Stimulated activated CD4-positive, alpha-beta T cell treated with anti-CD3 and anti-CD28 coated beads, TNF-alpha, amount 100 ng/mL, for 1 hour (primary cell): ENCODE measurements at places on chromosomes 2 and 18.

DNA sequence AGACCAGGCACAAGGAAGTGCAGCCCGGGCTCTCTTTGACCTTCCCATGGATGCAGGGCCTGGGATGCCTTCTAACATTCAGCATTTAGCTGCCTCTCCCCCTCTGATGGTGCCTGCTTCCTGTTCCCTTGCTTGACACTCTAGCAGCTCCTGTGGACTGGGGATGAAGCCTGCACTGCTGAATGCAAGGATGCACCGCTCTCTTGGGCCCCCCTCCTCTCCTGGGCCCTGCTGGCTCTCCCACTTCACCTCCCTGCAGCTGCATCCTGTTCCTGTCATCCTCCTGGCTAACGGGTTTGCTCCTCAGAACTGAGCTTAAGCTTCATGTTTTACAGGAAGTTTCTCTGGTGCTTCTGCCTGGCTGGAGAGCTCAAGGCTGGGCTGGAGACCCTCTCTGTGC is 254.1 kb downstream of the TSN start:
- DNase-seq, result no peak

- no peak for DNase-seq
Measured at GRCh38 chr2:106157416-106157815, 36.7 kb downstream of the UXS1 start.

DNA sequence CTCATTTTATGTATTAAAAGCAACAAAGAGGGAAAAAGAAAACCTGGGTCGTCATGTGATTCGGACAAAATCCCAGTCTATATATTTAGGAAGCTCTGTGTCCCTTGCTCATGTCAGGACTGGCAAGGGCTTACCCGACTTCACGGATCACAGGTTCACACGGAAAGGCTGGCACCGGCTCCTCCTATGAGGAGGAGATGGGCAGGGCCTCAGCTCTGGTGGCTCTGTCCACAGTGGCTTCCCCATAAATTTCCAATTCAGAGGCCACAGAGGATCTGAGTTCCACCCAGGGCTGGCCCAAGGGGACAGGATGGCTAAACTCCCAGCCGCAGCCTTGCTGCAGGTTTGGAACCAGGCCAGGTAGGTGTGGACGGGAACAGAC is 186.8 kb downstream of the BCL2 start:
- no peak for DNase-seq

DNA sequence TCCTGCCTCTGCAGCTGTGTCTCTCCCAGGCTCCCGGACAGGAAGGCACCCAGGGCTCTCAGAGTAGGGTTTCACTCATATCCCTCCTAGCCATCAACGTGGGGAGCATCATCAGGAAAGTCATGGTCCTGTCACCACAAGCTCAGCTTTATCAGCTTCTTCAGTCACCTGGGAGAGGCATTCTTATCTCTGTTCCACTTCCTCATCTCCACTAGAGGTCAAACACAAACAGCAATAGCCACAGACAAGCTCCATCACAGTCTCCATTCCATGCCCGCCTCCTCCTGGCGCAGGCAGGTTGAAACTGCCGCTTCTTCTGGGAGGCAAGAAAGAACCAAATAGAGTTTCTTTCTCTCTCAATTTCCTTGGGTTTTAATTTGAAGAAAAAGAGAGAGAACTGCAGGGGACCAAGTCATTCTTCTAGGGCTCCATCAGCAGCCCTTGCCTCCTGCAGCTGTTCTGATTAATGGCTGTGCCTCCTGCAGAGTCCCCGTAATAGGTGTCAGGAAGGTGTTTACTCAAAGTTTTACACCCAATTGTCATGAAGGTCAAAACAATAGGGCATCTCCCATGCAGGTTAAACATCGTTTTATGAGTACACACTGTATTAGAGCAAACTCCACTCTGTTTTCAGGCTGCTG is 377.9 kb downstream of the TMEM182 start:
- DNase-seq, result no peak

DNA sequence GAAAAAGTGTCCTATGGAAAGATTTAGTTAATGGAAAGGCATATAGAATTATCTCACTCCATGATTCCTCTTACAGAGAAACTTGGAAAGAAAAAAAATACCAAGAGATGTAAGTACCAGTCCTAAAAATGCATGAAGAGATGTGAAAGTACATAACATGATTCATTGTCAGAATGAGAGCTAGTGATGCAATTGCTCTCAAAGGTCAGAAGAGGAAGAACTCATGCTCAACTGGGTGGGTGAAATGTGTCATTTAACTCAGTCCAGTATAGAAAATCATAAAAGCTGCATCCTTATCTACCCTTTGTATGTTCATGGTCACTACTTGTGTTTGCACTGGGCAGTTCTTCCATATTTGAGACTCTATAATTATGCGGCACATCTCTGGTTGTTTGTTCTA is 300.0 kb upstream of the PIK3C3 start:
- no peak for DNase-seq

DNA sequence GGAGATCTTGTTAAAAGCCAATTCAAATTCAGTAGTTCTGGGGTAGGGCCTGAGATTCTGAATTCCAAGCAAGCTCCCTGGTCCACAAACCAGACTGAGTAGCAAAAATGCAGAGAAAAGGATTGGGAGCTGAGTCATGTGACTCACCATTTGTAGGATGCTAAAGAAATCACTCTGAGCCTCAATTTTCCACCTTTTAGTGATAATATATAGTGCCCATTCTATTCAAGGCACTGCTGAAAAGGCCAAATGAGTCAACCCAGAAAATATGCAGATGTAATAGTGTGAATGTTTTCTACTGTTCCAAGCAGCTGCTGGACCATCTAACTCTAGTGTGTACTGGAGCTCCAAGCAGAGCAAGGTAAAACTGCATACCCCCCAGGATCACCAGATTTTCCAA is 47.2 kb downstream of the SLC14A2 start:
- DNase-seq, result no peak

DNA sequence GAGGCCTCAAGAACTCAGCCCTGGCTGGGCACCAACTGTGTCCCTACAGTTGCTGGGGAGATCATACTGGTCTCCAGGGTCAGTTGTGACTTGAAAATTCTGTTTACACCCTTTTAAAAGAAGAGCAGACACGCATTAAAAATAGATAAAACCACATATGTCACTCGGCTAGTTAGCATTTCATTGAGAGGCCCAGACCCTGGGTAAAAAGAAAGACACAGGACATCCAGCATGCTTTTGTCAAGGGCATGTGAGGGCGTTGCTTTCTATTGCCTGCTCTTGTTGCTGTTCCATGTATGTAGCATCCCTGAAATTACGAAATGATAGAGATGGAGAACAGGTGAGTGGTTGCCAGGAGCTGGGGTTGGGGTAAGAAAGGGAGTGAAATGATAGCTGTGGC is 94.3 kb downstream of the SEPTIN10 start:
- no peak for DNase-seq

DNA sequence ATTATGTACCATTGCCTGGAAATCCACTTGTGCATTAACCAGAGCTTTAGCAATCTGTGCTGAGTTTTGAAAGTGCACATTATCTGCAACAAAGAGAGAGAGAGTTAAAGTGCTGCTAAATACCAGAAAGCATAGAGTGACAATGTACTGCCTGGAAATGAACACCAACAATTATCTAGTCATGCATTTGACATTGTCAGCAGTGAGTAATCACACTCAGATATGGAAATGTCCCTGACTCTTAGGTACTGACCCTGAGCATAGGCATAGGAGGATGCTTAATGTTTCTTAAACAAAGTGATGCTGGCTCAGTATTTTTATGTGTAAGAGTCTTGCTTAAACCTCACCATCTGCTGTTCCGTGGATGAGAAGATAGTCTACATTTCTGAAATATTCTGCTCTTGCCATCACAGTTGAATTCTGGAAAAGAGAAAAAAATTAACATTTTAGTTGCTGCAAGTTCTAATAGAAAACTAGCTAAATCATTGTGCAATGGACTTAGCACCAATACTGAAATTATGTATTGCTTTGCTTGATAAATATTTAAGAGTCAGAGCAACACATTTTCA is 20.8 kb upstream of the GCG start:
- no peak for DNase-seq

GRCh38 chr2:121375621-121376159 is 90.7 kb upstream of the TFCP2L1 start:
- no peak for DNase-seq

- DNase-seq, result no peak
Measured at GRCh38 chr2:220277445-220277975, 650.1 kb downstream of the SLC4A3 start.

GRCh38 chr2:47057687-47058002 is 97.5 kb downstream of the STPG4 start:
- no peak for DNase-seq

GRCh38 chr2:156800065-156800653 is 364.0 kb downstream of the GPD2 start:
- DNase-seq, result no peak

- no peak for DNase-seq
Measured at GRCh38 chr2:187655001-187655400, 100.8 kb upstream of the TFPI start.

DNA sequence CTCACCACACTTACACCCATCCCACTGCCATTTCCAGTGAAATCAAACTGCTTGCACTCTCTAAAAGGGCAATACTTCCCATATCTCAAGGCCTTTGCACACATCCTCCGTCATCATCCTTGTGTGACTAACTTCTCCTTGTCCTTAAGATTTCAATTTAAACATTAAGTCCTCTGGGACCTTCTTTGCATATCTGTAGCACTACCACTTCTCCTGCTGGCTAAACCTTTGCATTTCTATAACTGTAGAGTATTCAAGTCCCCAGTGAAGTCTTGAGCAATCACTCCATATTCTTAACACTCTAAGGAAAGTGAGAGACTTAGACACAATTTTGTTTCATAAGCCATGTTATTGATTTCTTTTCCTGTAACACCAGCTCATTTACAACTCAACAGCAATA is 136.8 kb upstream of the EPHA4 start:
- no peak for DNase-seq

- no peak for DNase-seq
Measured at GRCh38 chr2:20034218-20034617, 17.2 kb downstream of the LAPTM4A start.

DNA sequence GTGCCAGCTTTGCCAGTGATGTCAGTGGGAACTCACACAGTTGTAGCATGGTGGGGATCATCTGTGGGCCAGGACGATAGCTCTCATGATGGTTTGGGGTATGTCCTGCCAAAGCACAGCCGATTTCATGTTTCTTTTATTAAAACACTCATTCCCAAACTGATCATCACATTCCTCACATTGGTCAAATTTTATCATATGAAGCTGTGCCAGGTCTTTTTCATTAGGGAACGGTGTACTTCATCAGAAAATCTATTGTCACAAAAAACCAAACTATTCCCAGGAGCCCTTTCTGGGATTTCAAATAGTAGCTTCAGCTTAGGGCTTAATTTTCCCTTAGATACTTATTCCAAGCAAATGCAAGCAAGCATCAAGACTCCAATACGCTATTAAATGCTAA is 42.0 kb downstream of the ITGA4 start:
- no peak for DNase-seq

GRCh38 chr2:29627279-29627711 is 294.1 kb downstream of the ALK start:
- no peak for DNase-seq

DNA sequence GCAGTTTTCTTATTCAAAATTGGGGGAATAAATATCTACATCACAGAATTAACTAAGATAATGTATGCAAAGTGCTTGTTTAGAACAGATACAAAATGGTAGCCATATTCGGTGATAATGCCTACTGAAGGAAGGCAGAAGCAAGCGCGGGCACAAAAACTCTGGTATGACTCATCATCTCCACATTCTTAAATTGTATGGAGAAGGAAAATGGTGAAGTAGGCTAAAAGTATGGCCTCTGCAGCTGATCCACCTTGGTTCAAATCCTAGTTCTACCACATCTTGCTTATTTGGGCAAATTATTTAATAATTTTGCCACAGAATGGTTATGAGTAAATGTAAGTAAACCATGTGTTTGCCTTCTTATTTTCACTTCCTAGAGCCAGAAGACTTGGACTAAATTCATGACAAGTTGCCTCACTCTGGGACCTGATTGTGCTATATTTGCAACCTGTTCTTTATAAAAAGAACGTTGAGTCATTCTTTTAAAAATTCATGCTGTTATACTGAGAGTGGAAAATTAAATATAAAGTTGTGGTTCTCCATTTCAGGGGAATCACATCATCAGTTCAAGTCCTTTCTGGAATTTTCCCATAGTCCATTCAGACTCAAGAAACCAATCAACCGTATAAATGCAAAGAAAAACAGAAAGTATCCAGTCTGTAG is 9.0 kb upstream of the CDK15 start:
- DNase-seq, result no peak

- DNase-seq, result no peak
Measured at GRCh38 chr2:105005181-105005951, 32.5 kb upstream of the MRPS9 start.

- DNase-seq, result no peak
Measured at GRCh38 chr2:53952519-53952918, 18.3 kb downstream of the PSME4 start.

- DNase-seq, result no peak
Measured at GRCh38 chr2:169005080-169005598, 26.0 kb downstream of the ABCB11 start.

- no peak for DNase-seq
Measured at GRCh38 chr2:223235986-223236385, 184.0 kb downstream of the KCNE4 start.

GRCh38 chr2:47253447-47253846 is 98.3 kb upstream of the STPG4 start:
- no peak for DNase-seq

DNA sequence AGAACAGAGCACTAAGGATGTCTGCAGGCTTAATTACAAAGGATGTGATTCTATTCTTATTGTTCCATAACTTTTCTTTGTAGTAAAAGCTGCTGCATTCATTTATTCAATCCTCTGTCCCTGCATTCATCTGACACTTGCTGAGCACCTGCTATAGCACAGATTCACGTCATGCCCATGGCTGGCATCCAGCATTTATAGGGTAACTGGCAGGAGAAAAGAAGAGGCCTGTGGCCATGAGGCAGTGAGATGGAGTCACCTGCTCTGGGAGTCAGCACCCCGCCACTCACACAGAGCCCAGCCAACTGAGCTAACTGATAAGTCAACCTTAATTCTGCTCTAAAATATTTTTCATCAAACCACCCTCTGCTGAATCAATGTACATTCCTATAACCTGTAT is 18.3 kb upstream of the CDC42EP3 start:
- DNase-seq, result no peak

- DNase-seq, result no peak
Measured at GRCh38 chr2:104406261-104406726, 447.6 kb upstream of the POU3F3 start.

- no peak for DNase-seq
Measured at GRCh38 chr18:61203151-61203550, 130.1 kb upstream of the CDH20 start.

DNA sequence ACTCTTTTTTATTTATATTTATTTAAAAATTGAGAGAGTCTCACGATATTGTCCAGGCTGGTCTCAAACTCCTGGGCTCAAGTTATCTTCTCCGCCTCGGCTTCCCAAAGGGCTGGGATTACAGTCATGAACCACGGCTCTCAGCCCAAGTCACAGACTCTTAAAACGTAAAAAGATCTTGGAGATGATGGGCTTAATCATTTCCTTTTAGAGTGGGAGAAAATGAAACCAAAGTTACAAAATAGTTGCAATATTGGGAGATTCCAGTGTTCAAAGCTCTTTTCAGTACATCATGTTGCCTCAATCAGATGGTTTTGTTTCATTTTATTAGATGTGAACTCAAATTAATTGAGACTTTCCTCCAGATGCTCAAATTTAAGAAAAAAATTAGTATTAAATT is 151.4 kb upstream of the XPO1 start:
- no peak for DNase-seq

- DNase-seq, result no peak
Measured at GRCh38 chr2:88028931-88029330, 12.6 kb upstream of the RNU2-63P start.

GRCh38 chr2:86072271-86072858 is 33.3 kb downstream of the POLR1A start:
- no peak for DNase-seq
